Mammary microvascular endothelial cell (primary cell): ENCODE measurements at places on chromosomes 7 and 10. TPM values are rescaled to one million over a fixed set of nuclear protein-coding genes. Genes with fewer than 3 reads are reported as not detected.

The NEUROG3 gene
- total RNA-seq = not detected in 2 replicates

The SYCE1 gene
- total RNA-seq = 0.15 and 1.00 TPM in 2 replicates

The CRYGN gene
- total RNA-seq = 0.05 TPM in 1 of 2 replicates, not detected in the other

The GIMAP8 gene
- total RNA-seq = 16.7 and 18.3 TPM in 2 replicates

The MCM10 gene
- 12.2 and 13.5 TPM in 2 replicates for total RNA-seq

The KCNMA1 gene
- total RNA-seq = 0.15 TPM in 1 of 2 replicates, not detected in the other

The GIGYF1 gene
- 12.0 and 14.1 TPM in 2 replicates for total RNA-seq

The COX19 gene
- total RNA-seq = 4.3 and 8.8 TPM in 2 replicates

The SVOPL gene
- not detected in 2 replicates for total RNA-seq

The OPN1SW gene
- not detected in 2 replicates for total RNA-seq

The ASZ1 gene
- not detected in 2 replicates for total RNA-seq

The CDC14C gene
- total RNA-seq = not detected in 2 replicates

The SSC4D gene
- 0.73 and 0.79 TPM in 2 replicates for total RNA-seq

The TRIL gene
- total RNA-seq = 0.64 and 2.2 TPM in 2 replicates

The GATA3 gene
- under 0.01 and 0.39 TPM in 2 replicates for total RNA-seq

The PTN gene
- total RNA-seq = 0.07 TPM in 1 of 2 replicates, not detected in the other

The HOXA7 gene
- 11.9 and 13.6 TPM in 2 replicates for total RNA-seq

The FAM24B gene
- total RNA-seq = 10.8 and 11.1 TPM in 2 replicates

The HOXA13 gene
- total RNA-seq = not detected in 2 replicates

The COBL gene
- not detected in 2 replicates for total RNA-seq

The PRTFDC1 gene
- total RNA-seq = 7.8 and 9.4 TPM in 2 replicates
